ENCODE measurements at places on chromosomes 5 and 9.

DNA sequence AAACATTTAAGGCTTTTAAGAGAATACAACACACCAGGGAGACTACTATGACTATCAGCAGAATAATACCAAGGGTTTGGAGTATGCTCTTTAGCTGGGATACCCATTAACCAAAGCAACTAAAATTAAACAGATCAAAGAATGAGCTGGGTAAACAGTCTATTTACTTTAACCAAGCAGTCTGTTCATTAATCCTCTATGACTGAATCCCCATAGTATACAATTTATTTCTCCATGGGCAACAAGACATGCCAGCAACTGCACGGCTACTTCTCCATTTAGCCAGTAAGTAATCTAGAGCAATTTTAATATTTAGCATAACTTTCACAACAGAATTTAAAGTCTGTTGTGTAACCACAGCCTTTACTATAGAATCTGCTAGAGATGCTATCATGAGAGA, 77.6 kb downstream of the CDO1 start:
- DNase-seq = no peak

DNA sequence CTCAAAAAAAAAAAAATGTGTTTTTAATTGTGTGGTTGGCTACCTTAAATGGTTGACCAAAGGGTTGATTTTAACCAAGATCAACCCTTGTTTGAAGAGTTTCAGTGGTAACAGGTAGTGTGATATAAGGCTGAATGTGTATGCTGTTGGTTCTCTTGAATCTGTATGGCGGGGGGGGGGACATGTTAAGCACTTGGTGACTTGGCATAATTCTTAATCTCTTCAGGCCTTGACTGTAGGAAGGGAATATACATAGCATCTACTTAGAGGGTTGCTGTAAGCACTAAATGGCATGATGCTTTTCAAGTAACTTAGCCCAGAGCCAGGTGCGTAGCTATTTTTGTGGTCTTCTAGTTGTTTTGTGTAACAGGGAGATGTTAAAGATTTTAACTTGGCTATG, 5.6 kb upstream of the SPRY4 start:
- DNase-seq = no peak

- DNase-seq = no peak
Observed at GRCh38 chr5:119405419-119405818, 46.9 kb upstream of the HSD17B4 start.

GRCh38 chr5:133841831-133842750, 126.3 kb downstream of the C5orf15 start:
- DNase-seq = no peak

GRCh38 chr9:1839909-1840308, 175.2 kb upstream of the SMARCA2 start:
- no peak for DNase-seq

GRCh38 chr9:129500863-129501770, 119.8 kb downstream of the C9orf50 start:
- no peak for DNase-seq

DNA sequence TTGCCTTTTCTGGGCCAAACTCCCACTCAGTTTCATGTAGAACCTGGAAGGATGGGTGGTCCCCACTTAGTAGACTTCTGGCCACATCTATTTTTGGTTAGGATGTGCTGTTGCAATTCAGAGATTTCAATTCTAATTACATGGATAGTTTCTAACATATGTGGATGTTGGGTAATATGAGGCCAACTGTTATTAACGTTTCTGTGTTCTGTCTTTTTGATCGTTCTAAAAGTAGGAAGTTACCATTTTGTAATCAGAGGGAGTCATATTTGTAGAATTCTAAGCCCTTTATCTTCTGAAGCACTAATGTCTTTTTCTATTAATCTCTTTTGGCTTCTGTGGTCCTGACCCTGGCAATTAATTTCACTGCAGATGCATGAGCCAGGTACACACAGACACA, 141.6 kb upstream of the SPEF2 start:
- DNase-seq = no peak

DNA sequence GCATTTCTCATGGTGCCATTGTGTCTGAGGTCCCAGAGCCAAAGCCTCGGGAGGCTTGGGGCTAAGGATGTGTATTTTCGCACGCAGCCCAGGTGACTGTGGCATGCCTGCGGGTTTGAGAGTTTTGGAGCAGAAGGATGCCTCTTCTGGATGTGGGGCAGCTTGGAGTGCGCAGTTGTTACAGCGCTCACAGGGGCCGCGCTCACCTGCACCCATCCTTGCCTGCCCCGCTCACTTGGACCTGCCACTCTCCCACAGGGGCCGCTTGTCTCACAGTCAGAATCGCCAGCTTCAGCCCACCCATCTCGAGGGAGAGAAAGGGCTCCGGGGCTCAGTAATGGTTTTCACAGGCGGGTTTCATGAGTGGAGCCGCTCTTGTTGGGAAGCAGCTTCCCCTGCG, 132.9 kb downstream of the MVB12B start:
- DNase-seq = no peak

- no peak for DNase-seq
Observed at GRCh38 chr9:34311499-34312185, 17.4 kb downstream of the KIF24 start.

GRCh38 chr5:53017383-53017782, 28.2 kb downstream of the ITGA2 start:
- no peak for DNase-seq

- no peak for DNase-seq
Observed at GRCh38 chr9:95689669-95690068, 172.9 kb upstream of the PTCH1 start.

- no peak for DNase-seq
Observed at GRCh38 chr5:127660047-127660733, 11.3 kb downstream of the CTXN3 start.

- DNase-seq = no peak
Observed at GRCh38 chr9:9914174-9914573, 698.6 kb downstream of the PTPRD start.

DNA sequence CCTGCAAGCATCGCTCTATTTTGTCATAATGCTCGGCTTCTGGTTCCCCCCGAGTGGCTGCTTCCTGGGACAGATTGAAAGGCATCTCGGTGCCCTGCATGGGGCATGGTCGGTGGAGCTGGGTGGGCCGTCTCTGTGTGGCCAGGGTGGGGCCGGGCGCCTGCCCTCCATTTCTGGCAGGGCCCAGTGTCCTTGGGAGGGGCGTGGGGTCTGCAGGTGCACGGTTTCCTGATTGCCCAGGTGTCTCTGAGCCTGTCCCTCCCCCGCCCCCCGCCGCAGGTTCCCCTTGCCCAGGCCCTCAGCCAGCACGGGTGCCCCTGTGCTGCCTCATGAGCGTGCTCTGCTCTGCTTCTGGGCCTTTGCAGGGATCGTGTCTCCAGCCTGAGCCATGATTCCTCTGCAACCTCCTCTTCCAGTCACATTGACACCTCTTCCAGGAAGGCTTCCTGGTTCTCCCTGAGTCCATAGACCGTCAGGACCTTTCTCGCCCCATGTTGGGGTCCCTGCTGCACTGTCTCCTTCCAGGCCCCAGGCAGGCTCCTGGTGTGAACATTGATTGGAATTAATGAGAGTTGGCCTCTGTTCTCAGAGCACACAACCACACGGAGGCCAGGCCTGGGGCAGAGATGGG, 90.2 kb downstream of the RXRA start:
- DNase-seq = no peak

GRCh38 chr5:14236757-14237156, 93.6 kb downstream of the TRIO start:
- DNase-seq = no peak

- no peak for DNase-seq
Observed at GRCh38 chr5:77847129-77847460, 71.0 kb upstream of the TBCA start.

DNA sequence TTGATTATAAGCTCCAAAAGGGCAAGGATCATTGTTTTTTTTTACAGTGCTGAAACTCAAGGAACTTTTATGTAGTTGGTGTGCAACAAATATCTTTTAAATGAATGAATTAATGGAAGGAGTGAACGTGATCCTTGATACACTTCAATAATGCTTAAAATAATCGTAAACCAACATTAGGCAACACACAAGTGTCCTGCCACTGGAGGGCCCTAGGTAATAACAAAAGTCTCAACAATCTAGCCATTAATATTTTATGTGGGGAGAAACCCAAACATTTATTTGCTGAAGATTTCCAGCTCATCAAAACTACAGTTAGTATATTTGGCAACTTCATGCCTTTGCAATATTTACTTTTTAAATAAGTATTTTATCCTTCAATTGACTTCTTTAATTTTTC, 309.0 kb upstream of the FBXL7 start:
- no peak for DNase-seq

DNA sequence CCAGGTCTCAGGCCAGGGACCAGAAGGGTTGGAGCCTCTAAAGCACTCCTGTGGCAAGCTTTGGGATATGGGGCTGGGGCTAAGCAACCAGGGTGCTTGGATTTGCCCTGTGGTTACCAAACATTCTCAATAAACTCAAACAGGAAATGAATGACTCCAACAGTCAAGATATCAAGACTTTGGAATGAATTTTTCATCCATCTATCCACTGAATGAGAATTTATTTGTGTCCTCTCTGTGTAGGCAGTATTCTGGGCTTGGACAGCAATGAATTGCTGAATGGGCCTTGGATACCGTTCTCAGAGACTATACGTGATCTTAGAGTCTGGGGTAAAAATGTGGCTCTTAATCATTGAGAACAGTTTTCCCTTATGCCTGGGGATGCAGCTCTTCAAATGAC, 212.5 kb downstream of the DAB2IP start:
- DNase-seq = no peak

GRCh38 chr5:62790348-62790747, 211.7 kb downstream of the LRRC70 start:
- DNase-seq = no peak

- no peak for DNase-seq
Observed at GRCh38 chr9:107684224-107684623, 194.7 kb upstream of the KLF4 start.

DNA sequence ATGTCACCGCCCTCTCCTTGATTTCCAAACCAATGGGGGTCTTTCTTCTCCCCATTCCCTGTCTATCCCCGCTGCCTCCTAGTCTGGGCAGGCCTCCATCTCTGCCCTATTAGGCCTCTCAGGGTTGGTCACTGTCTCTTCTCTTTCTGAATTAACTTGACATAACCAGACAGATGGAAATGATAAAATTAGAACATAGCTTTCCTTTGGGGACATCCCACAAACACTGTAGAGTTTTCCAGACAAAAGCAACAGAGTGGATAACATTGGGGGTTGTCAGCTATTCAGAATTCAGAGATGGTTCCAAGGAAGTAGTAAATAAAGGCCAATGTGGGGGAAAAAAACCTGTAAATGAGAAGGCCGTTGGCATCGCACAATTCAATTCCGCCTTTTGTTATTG, 24.7 kb downstream of the LHX6 start:
- DNase-seq = no peak

DNA sequence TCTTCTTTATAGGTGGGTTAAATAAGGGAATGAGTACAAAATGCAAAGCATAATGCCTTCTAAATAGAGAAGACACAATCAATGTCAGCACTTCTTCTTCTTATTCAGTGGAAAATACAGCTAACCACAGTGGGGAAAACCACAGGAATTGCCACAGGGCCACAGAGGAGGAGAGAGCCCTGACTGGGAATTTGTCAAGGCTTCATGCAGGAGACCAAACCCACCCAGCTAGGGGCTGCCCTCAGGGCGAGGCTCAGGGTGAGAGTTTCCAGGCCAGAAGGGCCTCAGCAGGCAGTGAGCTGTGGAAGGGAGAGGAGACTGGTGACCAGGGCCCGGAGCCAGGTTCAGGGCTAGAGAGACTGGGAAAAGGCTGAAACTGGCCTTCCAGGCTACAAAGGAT, 279.1 kb downstream of the MSX2 start:
- DNase-seq = no peak

Measured in thoracic aorta (tissue), 2 donors.